ENCODE measurements at places on chromosomes 7 and 10.

DNA sequence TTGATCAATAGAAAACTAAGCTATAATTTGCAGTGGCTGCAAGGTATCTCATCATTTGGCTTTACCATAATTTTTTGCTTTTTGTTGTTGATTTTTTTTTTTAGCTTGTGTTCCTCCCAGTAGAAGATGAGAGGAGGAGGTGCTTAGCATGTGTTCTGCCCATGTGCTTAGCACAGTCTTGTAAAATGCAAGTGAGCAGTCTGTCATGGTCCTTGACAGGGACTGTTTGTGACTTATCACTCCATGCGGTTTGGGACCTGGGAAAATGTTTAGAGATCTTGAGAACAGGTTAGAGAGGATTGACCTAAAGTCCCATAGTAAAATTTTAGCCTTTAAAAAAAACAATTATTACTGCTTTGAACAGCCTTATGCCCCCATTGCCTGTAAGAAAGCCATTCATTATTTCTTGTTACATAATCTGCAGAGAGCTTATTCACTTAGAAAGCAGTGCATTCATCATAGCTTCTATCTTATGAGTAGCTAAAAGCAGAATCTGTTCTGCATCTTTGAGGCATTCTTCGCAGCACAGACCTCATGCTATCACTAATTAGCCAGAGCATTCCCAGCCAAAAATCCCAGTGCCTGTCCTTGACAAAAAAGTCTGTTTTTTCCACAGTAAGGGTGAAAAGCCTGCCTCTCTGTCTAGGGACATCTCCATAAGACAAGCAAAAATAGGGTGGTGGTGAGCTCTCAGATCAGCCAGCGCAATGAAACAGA lies 748.7 kb upstream of the GALNT17 start:
- DNase-seq = no peak

GRCh38 chr10:8174762-8175161 lies 120.3 kb downstream of the GATA3 start:
- DNase-seq = no peak

GRCh38 chr10:63641366-63641765 lies 120.2 kb downstream of the REEP3 start:
- DNase-seq = no peak

DNA sequence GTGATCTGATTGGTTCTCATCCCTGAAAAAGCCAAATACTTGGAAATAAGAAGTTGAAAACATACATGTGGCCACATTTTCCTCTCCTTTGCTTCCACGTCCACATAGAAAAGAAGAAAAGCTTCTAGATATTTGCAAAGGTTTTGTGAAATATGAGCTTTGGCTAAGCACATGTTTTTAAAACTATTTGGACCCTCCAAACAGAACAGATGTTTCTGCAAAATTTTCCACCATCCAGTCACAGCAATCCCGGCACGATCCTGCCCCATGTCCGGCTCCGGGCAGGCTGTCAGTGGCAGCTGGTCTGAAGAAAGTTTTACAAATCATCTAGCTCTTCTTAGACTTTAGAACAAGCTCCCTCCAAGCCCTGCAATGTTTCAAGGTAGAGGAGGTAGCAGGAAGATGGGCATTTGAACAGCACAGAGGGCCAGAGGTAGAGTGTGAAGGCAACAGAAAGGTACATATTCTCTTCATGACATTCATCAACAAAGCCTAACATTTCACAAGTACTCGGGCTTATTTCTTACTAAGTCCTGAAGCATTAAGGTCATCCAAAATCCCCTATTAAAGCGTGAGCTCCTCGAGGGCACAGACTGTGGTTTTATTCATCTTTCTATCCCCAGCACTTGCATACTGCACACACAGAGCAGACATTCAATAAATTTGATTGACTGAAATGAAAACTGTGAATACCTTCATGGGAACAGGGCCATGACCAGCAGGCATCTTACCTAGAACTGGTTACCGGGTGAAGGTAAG lies 110.1 kb downstream of the JAZF1 start:
- no peak for DNase-seq

DNA sequence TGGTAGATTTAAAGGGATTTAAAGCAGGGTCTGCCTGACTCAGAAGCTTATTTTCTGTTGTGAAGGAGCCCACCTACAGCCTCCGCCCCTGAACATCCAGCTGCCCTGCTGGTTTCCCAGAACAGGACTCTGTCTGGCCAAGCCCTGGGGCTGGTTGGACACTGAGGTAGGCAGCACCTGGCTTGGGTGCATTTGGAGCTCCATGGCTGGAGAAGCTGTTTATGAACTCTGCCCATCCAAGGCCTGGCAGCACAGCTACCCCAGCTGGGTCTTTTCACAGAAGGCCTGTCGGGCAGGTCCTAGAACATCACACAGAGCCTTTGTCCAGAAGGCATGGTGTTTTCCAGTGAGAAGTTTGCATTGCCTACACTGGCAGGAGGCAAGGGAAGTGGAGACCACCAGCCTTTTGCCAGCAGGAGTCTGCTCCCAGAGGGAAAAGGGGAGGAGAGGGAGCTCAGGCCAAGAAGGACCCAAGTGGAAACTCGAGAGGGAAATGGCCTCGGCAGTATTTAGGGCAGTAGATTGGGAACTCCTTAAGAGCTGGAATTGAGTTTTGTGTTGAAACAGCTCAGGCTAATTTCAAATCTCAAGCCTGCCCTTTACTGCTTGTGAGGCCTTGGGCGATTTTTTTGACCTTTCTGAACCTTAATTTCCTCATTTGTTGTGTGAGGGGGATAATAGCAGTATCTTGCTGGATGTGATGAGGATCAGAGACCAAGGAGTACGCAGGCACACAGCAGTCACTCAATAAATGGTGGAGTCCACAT lies 12.3 kb upstream of the PDCD4 start:
- no peak for DNase-seq

DNA sequence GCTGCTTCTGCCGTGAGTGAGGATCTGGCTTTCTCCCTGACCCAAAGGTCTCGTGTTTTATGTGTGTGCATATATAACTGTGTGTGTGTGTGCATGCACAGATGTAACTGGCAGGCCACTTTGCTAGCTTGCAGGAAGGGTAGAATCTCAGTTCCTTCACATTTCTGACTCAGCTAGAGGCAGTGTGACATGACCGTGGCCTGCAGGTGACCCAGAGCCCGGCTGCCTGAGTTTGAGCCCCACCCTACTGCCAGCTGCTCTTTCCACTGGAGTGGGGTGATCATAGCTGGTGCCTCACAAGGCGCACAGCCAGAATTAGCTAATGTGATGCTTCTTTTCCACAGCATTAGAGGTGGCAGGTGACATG lies 9.3 kb upstream of the MYL7 start:
- no peak for DNase-seq

Measured in stimulated activated CD4-positive, alpha-beta T cell treated with anti-CD3 and anti-CD28 coated beads, Interleukin-12 subunit alpha, Interleukin-12 subunit beta, amount 100 ng/mL, for 24 hours (primary cell).